ENCODE measurements at places on chromosomes 11 and 22.

GRCh38 chr11:88398372-88398771 lies 60.8 kb upstream of the CTSC start:
- peak; percentile 71 for DNase-seq

DNA sequence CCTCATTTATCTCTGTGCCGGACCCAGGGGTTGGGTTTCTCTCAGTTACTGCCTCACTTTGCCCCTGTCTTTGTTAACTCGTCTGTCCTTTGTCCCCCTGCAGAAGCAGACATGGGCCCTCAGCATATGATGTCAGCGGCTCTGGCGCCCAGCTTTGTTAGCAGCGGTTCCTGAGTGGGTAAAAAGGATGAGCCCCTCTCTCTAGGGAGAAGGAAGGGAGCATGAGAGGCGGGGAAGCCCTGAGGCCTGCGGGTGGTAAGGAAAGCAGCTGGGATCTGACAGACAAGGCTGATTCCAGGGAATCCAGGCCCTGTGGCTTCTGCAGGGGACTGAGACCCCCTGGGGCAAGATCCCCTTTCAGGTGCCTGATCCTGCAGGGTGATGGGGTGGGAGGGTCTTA lies 51.7 kb downstream of the MCM5 start:
- DNase-seq = no peak

DNA sequence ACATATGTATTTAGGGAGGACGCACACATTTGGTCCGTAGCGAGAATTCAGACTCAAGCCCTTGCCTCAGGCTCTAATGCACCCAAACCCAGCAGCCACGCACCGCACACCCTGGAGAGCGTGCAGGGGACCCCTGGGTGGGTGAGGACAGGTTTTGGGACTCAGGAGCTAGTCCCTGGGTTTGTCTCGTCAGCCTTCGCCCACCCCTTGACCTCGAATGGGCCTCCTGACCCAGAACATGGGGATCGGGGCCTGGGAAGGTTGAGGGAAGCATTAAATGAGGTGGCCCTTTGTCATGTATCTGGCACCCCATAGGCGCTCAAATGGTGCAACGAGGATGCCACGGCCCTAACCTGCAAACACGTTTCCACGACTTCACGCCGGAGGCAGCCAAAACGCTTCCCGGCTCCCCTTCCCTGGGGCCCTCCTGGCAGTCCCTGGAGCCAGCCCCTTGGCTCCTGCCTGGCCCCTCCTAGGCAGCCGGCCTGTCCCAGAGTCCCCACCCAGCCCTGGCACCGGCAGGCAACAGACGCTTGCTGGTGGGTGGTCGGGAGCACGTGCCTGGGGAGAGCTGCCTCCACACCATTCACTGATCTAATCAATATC lies 5.5 kb upstream of the LINC01488 start:
- DNase-seq = no peak

GRCh38 chr22:47218671-47219070 lies 456.2 kb downstream of the TBC1D22A start:
- DNase-seq = no peak

DNA sequence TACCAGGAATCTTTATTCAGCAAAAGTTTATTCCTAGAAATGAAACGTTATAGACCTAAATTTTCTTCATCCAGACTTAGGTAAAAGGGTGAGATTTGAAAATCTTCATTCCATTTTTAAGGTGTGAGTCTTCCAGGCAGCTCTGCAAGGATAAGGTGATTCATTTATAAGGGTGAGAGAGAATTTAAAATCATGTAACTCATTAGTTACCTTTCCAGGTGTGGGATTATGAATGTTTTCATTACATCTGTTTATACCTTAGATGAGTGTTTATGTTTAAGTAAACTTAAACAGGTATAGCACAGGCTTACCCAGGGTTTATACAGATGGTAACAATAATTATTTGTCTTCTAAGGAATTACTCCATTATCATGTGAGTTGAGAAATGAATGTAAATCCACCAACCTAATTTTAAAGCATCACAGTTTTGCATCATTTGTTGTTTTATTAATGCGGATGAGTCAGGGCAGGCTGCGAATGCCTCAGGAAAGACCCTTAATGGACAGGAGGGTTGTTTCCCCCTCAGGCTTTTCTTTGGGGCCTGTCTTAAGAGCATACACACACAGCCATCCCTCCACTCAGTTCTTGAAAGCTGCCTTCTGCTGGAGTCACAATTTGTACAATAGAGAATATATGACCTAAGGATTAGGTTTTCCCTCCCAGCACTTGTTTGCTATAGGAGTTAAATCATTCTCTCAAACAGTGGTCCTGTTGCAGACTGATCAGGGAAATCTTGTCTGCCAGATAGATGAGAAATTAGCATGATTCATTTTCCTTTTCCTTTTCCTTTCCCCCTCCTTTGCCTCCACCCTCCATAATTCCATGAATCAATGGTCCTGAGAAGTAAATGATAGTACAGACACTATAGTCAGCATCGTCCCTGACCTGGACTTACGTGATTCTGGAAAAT lies 3.0 kb downstream of the PRSS23 start:
- no peak for DNase-seq

GRCh38 chr11:3181725-3182461 lies 16.8 kb upstream of the OSBPL5 start:
- no peak for DNase-seq

DNA sequence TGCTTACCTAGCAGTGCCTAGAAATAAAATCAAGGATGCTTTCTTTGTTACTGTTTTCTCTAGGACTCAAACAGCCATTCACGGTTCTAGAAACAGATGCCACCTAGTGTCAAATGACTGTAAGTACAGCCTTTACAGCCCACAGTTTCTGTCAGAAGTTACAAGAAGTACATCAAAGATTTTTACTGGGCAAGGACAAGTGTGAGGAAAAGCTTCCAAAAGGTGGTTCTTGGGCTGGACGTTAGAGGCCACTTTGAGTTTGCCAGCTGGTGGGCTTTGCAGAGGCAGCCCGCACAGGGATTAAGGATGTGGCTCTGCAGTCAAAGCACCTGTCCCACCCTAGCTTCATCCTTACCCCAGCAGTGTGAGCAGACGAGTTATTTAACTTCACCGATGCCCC lies 6.9 kb downstream of the KMT5B start:
- peak; percentile 32 for DNase-seq

DNA sequence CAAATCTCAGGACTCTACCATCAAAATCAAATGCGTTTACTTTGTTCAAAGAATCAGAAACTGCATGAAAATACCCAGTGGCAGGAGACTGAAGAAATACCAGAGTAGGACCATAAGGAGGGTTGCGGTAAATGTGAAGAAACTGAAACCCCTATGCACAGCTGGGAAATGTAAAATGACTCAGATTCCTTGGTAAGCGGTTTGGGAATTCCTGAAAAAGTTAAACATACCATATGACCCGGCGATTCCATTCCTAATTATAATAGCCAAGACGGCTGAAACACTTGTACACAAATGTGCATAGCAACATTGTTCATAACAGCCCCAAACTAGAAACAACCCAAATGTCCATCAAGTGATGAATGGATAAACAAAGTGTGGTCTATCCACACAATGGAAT lies 114.1 kb upstream of the GRAMD1B start:
- peak; percentile 17 for DNase-seq
